Omental fat pad (tissue), 4 donors: ENCODE measurements at places on chromosomes 4 and X. TPM values are rescaled to one million over a fixed set of nuclear protein-coding genes. Genes with fewer than 3 reads are reported as not detected.

The SYTL5 gene
- total RNA-seq: 0.09 TPM

The ADH6 gene
- total RNA-seq: 0.19 TPM

The GPAT3 gene
- 23.4 TPM for total RNA-seq

The PRRG3 gene
- not detected for total RNA-seq

The ARMCX4 gene
- 9.7 TPM for total RNA-seq

The GDPD2 gene
- not detected for total RNA-seq
